ENCODE measurements at places on chromosomes 6 and 20.

- DNase-seq, result no peak
Measured at GRCh38 chr20:25252686-25253421, 5.0 kb downstream of the PYGB start.

DNA sequence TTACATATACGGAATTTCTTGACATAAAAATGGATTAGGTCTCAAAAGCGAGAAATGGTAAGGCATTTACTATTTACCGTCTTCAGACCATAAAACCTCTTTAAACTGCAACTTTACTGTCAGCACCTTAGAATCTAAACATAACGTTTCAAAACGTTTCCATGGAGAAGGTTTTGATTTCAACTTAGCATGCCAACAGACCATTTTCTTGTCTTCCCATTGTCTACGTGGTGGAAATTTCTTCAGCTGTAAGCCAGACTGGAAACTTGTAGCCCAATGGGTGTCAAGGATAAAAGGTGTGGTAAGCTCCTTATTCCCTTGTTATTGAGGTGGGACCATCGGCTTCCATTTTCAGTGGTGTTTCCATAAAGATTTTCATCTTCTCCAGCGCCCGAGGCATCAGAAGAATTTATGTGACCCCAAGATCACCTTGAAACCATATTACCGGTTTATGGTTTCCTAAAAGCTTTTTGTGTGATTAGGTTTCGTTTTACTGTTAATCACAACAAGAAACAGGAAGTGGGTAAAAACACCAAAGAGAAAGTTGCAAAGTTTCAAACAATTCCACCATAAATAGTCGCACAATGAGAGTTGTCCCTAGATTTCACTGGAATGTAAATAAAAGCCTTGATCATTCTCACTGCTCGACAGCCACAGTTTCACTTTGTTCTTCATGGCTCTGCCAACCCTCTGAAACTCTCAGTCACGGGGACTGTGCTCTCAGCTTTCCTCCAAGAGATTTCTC, 63.0 kb upstream of the CD2AP start:
- DNase-seq, result no peak

DNA sequence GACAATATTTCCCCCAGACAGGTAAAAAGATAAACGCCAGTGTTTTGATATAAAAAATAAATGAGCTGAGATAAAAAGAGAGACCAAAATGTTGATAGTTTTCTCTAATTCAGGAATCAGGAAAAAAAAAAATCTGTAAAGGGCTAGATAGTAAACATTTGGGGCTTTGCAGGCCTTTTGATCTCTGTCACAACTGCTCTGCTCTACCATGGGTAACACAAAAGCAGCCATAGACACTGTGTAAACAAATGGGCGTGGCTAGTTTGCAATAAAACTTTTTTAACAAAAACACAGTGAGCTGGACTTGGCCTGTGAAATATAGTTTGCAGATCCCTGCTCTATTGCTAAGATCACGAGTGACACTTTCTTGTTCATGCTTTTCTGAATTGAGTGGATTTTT, 219.1 kb upstream of the STXBP5 start:
- DNase-seq, result peak; percentile 40

- DNase-seq, result peak; percentile 30
Measured at GRCh38 chr6:138371720-138372119, 6.0 kb upstream of the SMIM28 start.

DNA sequence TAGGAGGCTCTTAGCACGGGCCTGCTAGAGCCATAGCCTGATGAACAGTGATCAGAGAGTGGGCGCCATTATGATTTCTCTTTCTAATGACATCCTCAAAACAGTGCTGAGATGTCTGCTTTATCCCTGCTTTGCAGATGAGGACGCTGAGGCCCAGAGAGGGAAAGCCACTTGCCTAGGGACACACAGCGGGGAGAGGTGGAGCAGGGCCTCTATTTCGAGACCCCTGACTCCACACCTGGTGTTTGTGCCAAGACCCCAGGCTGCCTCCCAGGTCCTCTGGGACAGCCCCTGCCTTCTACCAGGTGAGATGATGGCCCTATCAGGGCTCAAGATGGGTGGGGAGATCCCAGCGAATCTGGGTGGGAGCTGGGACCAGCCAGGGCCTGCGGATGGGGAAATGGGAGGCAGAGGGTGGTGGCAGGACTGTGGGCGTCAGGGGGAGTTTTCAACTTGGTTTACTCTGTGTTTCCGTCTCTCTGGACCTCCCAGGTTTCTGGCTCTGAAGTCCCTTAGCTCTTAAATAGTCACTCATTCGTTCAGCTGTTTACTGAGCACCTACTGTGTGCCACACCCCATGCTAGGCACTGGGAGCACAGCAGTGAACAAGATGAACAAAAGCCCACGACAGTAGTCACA, 36.7 kb downstream of the SRC start:
- DNase-seq, result no peak
